ENCODE measurements at places on chromosomes 2 and 18.

GRCh38 chr2:128505150-128505490, 186.5 kb upstream of the HS6ST1 start:
- DNase-seq: no peak

- DNase-seq: no peak
Measured at GRCh38 chr2:224211791-224212190, 172.7 kb upstream of the SERPINE2 start.

- no peak for DNase-seq
Measured at GRCh38 chr18:5309888-5310470, 14.5 kb upstream of the ZBTB14 start.

DNA sequence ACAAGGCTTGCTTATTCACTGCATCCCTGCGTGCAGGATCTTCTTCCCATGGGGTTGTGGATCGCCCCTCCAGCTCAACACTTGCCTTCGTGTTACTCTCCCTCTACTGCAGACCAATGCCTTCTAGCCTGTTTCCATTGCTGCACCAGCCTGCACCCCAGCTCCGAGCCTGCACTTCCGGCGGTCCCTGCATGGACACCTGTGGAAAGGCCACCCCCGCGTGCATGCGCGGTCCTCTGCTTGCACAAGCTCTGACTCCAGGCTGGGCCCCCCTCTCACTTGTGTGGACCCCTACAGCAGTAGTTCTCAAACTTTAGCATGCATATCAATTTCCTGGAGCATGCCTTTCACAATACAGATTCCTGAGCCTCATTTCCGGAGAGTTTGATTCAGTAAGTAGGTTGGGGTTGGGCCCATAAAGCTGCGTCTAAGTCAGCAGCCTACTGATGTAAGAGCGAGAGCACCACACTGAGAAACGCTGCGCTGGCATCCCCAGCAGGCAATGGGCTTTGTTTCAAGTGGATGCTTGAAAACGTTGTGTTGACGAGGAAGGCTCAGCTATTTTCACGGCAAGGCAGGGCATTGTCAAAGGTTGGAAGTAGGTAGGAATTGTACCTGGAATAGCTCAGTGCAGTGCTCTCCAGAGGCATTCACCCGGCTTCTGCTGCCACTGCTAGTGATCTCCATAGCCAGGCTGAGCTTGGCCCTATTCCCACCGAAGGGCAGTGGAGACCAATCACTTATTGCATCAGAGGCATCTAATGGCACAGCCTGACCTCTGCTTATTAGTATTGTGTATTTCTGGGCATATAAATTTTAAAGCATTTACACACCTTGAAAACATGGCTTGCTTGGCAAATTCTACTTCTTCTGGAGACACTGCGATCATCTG, 32.6 kb downstream of the CREG2 start:
- no peak for DNase-seq

DNA sequence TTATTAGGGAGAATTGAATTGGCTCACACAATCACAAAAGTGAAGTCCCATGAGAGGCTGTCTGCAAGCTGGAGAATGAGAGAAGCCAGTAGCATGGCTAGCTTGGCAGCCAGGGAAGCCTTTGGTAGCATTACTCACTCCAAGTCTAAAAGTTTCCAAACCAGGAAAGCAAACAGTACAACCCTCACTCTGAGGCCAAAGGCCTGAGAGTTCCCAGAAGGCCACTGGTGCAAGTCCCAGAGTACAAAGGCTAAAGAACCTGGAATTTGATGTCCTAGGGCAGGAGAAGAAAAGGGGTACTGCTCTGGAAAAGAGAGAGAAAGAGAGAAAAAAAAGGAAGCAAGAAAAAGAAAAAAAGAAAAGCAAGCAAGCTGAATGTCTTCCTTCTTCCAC, 318.2 kb downstream of the RND3 start:
- no peak for DNase-seq

DNA sequence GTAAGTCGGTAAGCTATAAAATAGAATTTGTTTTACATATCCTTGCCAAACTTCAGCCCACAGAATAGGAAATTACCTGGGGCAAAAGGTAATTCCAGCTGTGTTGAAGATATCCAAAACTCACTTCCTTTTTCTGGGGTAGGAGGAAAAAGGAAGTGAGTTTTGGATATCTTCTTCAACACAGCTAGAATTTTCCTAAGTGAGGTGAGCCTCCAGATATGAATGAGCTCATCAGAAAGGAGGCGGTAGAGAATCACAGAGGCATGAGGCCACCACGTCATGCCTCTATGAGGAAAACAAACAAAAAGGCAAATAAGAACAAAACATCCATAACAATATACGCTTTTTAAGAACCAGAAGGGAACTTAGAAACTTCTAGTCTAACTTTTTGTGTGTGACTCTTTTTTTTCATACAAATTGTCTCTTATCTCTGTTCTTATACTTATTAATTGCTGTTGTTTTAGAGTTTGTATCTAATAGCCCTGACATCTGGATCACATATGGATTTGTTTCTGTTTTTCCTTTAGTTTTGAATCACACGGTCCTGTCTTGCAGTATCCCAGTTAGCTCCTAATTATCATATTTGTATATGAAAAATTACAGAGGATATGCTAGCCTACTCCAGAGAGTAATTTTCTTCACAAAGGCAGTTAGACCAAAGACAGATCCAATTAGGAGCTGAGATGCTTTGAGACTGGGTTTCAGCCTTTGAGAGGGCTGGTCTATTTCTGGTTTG, 104.5 kb downstream of the RBM43 start:
- DNase-seq: no peak

GRCh38 chr18:4068552-4069158, 386.5 kb downstream of the DLGAP1 start:
- peak; percentile 56 for DNase-seq

DNA sequence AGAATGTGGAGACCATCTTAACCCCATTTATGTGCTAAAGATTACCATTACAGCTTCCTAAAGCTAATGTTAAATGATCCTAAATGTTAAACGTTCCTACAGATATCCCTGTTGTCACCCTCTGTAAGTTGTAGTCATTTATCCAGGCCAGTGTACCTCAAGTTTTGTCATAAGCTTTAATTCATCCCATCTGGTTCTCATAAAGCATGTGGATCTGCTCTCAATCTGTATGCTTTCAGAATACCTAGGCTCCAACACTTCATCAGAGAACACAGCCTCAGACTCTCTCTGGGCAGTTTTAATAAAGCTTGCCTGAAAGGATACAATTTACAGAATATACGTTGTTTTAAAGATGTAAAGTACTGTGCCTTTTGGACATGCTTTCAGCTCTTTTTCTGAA, 4.2 kb upstream of the CCDC178 start:
- no peak for DNase-seq

DNA sequence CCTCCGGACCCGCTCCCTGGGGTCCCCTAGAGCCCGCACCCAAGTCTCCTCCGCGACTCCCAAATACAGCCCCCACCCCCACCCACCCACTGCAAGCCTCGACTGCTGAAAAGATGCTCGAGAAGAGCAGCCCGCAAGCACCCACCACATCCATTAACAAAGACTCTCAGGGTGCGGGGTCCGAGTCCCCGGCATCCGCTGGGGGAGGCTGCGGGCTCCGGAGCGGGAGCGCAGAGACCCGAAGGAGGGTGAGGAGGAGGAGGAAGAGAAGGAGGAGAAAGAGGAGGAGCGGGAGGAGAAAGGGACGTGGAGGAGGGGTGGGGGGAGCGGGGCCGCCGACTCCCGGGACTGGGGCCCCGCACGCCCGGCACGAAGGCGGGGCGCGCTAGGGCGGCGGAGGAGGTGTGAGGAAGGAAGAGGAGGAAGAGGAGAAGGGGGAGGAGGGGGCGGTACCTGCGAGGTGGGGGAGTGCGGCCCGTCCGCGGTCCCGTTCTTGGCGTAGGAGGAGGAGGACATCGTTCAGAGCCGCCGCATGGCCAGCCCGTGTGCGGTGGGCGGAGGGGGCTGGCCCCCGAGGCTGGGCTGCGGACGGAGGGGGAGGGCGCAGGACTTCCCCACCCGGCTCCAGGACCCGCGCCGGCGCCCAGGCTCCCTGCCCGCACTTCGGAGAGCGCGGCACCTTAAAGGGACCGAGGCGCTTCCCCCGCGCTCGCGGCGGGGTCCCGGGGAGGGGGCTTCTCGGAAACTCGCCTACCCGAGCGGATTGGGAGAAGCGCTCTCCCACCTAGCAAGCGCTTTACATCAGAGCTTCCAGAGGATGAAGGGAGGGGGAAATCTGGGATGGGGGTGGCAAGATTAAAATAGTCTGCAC, at the start of gene CACNB4:
CACNB4 (minus strand) TSS at position 549 of the 871 bp plus-strand sequence.
- DNase-seq: peak; percentile 58

DNA sequence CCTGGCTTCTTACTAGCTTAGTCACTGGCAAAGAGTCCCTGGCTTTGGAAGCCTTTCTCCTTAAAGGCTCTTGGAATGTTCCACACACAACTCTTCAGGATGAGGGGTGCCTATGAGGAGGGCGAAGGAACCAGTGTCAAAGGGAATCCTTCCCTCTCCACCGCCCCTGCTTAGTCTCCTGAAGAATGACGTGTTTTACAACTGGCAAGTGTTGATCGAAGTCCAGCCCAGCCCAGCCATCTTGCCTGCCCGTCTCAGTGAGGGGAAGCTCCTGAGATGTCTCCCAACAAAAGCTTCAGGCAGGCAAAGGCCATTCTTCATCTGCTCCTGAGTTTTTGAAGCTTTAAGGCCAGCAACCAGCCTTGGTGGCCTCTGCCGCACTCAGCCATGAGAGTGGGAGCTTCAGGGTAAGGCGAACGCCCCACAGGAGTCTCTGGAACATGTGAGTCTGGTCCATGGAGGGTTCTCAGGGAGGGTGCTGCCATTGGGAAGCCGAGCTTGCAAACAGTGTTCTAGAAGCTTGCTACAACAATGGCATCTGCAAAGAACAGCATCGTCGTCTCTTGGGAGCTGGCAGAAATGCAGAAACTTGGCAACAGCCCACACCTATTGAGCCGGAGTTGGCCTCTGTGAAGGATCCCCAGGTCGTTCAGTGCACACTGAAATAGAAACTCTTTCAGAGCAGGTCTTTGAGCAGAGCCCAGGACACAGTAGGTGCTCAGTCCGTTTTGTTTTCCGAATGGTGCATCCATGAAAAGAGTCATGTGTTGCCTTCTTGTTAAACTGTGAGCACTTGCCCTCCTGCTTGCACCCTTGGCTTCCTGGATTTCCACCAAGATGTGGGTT, 220.7 kb downstream of the SEPTIN10 start:
- no peak for DNase-seq

DNA sequence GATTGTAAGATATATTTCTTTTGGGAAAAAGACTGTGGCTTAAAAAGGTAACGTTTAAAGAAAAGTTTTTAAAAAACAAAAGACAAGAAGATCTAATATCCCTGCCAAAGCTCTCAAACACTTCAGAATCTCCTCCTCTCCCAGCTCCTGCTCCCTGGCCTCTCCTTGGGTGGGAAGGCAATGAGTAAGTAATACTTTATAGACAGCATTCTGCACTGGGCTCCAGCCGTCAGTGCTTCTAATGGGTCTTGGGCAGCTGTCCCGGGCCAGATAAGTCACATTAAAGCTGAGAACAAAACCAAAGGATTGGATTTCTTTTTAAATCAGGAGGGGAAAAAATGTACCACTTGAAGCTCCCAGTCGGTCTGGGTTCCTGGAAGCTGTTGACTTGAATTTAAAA, 133.7 kb downstream of the ALPK2 start:
- no peak for DNase-seq

GRCh38 chr2:23351388-23352141, 33.4 kb upstream of the KLHL29 start:
- DNase-seq: peak; percentile 85

Measured in WTC11 (cell line).